ENCODE measurements at places on chromosomes 2 and 18.

GRCh38 chr18:43049021-43049420, 66.5 kb downstream of the RIT2 start:
- no peak for DNase-seq

- no peak for DNase-seq
Measured at GRCh38 chr2:126748929-126749518, 93.1 kb downstream of the GYPC start.

DNA sequence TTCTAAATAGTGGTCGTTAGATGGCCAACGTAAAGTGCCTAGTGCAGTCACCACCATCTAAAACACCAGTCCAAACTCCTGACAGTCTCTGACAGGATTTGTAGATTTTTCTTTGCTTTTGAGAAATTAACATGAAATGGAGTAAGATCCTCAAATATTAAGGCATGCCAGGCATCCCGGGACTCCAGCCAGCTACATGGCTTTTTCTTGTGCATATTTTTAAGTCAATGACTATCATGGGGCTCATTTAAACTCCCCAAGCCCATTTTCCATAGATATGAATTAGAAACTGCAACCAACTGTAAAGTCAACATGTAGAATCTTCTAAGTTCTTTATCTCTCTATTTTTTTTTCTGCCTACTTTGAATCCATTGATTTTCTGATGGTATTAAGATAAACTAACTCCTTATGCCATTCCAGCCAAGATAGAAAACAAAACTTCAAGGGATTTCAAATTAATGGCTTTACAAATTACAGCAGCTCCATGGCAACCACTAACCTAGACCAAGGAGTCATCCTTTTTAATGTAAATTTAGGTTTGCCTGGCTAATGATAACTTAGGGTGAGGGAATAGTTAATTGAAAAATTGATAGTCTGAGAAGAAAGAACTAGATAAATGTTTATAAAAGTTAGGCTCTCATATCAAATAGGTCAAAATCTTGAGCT, 764.1 kb upstream of the NXPH2 start:
- DNase-seq: no peak

- DNase-seq: no peak
Measured at GRCh38 chr2:36125702-36126101, 229.9 kb upstream of the CRIM1 start.

DNA sequence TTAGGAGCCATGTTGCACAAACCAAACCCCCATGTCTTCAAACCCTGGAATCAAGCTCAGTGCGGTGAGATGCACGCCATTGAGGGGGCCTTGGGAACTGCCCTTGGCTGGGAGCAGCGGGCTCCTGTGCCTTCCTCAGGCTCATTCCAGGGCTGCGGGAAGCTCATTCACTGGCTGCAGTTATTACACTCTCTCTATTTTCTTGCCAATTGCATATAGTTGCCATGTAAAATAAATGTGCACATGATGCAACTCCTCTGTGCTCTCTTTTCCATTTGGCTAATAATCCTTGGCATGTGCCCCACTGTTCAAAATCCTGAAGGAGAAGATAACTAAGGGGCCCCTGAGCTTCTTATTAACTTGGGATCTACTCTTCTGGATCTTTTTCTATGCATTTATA, 74.7 kb downstream of the KCTD1 start:
- no peak for DNase-seq

GRCh38 chr2:102504833-102505232, 31.8 kb downstream of the SLC9A4 start:
- DNase-seq: no peak

DNA sequence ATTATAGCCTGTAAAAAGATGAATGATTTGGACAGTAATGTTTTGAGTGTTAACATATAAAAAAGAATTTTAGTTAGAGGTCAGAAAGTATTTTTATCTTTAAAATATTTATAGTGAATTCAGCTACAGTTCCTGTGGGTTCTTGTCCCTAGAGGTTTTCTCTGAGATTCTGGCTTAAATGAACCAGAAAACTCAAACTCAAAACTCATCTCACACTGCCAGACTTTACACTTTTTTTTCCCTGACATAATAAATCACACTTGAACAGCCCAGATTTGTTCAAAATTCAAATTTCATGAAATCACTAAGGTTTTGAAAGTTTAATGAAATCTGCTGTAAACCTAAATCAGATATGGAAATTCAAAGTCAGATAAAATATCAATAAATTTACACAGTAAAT, 92.3 kb downstream of the KCNH7 start:
- DNase-seq: no peak

DNA sequence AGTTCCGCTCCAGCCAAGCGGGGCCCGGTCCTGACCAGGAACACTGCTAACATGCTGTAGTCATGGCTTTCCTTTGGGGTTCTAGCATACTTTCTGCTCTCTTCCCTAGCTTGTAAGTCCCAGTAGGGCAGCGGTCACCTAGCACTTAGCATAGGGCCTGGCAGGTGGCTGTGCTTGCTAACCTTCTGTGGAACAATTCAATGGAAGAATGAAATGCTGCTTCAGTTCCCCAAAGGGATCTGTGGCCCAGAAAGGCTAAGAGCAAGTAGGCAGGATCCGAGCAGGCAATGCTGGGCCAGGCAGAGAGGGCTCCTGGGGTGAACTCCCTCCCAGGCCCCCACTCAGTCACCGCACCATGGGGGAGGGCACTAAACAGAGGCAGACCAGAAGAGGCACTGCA, 266.8 kb downstream of the CELF4 start:
- no peak for DNase-seq

- DNase-seq: peak; percentile 67
Measured at GRCh38 chr2:105446501-105446900, 47.6 kb upstream of the FHL2 start.

DNA sequence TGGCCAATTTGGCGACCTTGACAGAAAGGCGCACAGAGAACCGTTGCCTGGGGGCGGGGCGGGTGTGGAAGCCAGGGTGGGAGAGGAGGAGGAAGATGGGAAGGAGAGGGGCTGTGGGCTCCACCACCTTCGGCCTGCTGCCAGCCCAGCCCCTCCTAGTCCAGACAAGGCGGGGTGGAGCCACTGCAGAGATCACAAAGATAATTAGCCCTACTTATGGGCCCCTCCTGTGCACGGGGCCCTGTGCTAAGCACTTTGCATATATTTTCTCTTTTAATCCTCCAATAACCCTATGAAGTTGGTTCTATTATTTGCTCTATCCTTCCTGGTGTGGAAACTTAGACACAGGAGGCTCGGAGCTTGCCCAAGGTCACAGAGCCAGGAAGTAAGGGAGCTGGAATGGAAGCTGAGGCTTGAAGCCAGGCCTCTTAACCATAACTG, 13.7 kb upstream of the ECEL1 start:
- no peak for DNase-seq

GRCh38 chr2:197958592-197959150, 154.3 kb downstream of the PLCL1 start:
- no peak for DNase-seq

- DNase-seq: no peak
Measured at GRCh38 chr2:60499651-60500265, 53.7 kb downstream of the BCL11A start.

DNA sequence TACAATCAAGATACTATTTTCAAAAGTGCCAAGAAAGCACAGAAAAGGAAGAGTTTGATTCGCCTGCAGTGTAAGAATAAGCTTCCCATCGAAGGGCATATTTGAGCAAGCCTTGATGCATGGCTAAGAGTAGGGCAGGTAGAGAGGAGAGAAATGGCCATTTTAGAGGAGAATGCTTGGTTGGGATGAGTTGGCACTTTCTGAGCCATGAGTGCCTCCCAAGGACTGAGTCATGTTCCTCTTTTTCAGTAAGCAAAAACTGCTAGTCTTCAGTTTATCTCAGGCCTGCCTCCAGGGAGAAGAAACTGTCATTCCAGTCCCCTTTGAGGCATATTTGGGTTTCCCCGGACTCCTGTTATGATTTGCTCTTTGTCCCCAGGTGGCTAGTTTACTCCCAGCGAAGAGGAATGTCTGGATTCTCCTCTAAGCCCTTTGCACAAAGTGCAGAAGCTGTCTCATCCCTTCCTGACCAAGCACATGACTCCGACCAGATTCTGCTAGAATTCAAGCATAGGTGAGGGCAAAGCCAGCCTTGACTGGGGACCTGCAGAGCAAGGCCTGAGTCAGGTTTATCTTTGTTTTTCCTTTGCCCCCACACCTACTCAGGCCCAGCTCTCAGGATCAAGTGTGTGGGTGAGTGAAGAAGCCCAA, 115.2 kb downstream of the TTC32 start:
- DNase-seq: peak; percentile 44

- no peak for DNase-seq
Measured at GRCh38 chr2:157431176-157431575, 12.7 kb downstream of the CYTIP start.

GRCh38 chr2:72892506-72893173, 5.4 kb downstream of the SPR start:
- DNase-seq: peak; percentile 89

- no peak for DNase-seq
Measured at GRCh38 chr2:103293067-103293741, 531.4 kb downstream of the TMEM182 start.

- DNase-seq: no peak
Measured at GRCh38 chr18:53261241-53261640, 921.2 kb downstream of the DCC start.

GRCh38 chr2:174623106-174623637, 25.6 kb upstream of the WIPF1 start:
- DNase-seq: no peak

GRCh38 chr2:127479219-127479825, 47.0 kb downstream of the IWS1 start:
- peak; percentile 58 for DNase-seq

DNA sequence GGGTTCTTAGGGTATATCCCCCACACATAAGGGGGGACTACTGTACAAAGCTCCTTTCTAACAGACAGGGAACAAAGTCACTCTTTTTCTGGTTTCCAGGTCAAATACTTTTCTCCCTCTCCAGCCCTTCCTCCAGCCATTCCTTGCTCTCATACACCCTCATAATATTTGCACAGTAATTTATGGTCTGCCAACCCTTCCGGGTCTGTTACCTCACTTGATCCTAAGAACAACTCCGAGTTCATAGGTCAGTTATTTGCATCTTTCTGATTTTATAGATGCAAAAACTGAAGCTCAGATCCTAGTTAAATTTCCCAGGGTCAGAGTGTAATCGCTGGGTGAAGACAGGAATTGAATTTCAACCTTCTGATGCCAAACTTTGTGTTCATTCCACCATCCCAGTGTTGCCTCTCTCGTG, 14.8 kb upstream of the MATN3 start:
- no peak for DNase-seq

GRCh38 chr2:188785490-188785889, 188.7 kb upstream of the COL3A1 start:
- no peak for DNase-seq

DNA sequence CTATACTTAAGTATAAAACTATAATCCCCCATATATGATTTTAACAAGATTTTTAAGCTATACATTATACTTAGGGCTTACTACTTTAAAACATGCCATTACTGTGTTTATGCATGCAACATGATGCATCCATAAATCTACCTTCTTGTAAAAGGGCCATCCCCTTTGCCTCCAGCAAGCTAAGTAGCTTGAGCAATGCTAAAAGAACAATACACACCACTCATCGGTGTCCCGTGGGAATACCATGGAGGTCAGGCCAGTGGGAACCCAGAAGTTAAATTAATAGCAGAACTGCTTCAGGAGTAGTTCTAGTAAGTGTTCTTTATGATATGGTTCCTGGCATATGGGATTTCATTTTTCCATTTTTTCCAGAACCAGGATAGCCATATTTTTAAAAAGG, 37.8 kb downstream of the SH3RF3 start:
- no peak for DNase-seq

- no peak for DNase-seq
Measured at GRCh38 chr2:74286725-74287124, 56.5 kb downstream of the SLC4A5 start.

Data from urothelium cell line (cell line).